ENCODE measurements at places on chromosomes 4 and X.

DNA sequence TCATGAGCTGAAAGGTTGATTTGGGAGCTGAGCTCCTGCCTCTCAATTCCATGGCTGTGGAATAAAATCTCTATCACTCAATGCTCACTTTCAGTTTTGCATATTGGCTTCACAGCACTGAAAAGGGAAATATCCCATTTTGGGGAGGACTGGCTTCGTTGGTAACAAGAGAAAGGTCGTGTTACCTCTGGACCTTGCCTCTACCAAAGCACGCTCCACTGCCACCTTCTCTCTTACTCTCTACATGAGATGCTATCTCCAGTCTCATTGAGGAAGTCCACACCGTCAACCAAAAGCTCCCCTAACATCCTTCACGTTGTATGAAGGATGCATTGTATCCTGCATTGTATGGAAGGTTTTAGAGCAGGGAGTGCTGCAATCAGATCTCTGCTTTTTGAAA is 195.0 kb upstream of the LDB2 start:
- no peak for DNase-seq

DNA sequence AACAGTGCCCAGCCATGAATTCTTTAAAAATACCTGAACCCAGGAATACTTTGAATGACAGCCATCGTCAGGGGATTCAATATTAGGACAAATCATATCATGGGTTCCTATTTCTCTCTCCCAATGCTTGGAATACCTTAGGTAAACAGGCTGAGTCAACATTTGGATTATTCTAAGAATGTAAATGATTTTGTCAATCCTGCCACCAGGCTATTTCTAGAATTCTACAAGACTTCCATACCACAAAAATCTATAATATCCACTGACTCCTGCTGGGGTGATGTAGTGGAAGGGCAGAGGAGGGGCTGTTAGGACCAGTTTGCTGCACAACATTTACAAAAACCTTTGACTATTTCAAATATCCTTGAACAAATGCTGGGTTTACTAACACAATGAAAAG is 65.2 kb downstream of the IGFBP7 start:
- DNase-seq: no peak

DNA sequence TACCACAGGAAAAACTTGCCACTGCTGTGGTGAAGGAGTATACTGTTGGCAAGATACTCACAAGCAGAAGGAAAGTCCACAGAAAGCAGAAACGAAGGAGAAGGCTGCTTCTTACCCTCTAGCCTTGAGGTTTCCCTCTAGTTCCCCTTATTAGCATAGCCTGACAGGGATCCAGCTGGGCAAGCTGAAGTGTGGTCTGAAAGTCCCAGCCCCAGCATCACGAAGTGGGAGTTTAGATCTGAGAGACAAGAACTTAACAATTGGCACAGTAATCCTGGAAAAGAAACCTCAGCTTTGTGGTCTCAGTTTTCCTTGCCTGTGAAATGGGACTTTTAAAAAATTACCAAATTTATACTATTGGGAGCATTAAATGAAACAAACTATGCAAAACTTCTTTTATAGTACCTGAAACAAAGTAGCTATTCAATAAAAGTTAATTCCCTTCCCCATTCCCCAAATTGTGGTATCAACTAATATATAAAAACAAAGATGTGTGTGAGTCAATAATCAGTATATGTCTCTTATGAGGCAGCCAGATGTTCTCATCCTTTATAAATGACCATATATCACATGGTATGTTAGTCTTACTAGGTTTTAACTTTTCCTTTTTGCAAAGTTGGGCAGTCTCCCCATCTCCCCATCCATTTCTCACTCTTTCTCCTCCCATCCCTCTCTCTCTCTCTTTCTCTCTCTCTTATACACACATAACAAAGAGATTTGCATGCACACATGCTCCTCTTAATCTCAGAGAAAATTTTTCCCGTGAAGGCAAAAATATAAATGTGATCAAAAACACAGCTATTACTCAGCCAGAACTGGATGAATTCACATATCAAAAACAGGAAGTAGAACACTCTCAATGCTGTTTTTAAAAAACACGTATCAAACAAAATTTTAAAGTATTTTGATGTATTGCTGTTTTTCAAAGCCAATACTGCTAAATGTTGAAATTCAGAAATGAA is 57.8 kb downstream of the SCFD2 start:
- no peak for DNase-seq

GRCh38 chrX:73829890-73830466 is 267.0 kb downstream of the CHIC1 start:
- DNase-seq: no peak

Data from D341Med (cell line).